ENCODE measurements at places on chromosomes 1 and 21.

DNA sequence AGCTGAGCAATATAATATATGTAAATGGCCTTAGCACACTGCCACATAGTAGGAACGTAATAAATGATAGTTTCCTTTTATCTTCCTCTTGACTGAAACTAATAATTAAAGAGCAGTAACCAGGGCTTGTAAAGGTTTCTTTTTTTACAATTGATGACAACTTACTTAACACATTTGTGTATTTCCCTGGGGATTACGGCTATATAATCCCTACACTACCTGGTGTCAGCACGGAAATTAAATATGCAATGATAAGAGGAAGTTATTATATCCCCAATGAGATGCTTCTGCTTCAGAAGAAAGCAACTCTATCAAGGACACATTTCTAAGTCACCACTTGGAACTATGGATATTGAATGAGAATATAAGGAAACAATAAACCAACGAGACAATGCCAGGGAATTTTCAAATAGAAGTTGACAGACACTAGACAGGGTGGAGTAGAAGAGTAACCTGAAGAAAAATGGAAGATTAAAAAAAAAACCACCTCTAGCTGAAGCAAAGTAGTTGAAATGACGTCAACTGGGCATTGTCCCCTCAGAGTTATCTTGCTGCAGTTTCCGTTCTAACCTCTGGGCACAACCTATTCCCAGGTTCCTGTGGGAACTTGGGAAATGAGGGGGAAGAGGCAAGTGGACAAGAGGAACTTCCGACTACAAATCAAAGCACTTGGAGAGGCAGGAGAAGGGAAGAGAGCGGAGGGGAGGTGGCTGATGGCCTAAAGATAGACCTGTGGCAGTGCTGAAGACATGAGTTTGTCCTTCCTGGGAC is 66.5 kb downstream of the PLPP3 start:
- DNase-seq, result no peak

- DNase-seq, result peak; percentile 68
Measured at GRCh38 chr1:212285685-212286555, 710 bp downstream of the PPP2R5A start.

GRCh38 chr1:111595807-111596206 is 23.8 kb upstream of the RAP1A start:
- no peak for DNase-seq

GRCh38 chr1:25614501-25615171 is 2.0 kb upstream of the MAN1C1 start:
- DNase-seq, result no peak

DNA sequence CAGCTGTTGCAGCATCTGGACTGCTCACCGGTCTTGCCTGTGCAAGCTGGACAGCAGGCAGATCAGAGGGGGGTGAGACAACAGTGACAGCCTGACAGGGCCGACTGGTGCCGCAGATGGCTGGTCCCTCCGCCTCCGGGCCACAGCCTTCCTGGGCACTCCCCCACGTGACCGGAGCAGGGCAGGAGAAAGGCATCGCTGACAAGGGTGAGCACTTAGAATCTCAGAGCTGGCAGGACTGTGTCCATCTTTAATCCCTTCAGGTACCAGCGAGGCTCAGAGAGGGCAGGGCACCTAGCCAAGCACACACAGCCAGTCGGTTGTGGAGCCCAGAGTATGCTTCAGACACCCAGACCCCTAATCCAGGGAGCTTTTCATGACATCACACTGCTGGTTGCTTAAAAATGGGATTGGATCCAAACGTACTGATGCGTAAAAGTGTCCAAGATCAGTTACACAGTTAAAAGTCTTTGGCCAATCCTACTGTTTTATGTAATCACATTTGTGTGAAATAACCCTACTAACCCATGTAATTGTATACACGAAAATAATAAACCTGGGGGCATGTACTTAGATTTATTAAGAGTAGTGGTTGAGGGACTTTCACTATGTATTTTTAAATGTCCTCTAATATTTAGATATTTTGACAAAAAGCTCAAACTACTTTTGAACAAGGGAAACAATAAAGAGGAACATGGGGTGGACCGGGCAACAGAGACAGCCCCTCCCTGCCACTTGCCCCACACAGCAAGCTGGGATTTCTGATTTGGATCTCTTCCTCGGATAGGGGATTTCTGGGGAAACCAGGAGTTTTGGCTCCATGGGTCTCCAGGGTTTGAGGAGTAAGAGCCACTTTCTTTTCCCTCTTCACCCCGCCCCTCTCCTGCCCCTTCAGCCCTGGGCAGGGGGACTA is 758 bp upstream of the CNTN2 start:
- no peak for DNase-seq

DNA sequence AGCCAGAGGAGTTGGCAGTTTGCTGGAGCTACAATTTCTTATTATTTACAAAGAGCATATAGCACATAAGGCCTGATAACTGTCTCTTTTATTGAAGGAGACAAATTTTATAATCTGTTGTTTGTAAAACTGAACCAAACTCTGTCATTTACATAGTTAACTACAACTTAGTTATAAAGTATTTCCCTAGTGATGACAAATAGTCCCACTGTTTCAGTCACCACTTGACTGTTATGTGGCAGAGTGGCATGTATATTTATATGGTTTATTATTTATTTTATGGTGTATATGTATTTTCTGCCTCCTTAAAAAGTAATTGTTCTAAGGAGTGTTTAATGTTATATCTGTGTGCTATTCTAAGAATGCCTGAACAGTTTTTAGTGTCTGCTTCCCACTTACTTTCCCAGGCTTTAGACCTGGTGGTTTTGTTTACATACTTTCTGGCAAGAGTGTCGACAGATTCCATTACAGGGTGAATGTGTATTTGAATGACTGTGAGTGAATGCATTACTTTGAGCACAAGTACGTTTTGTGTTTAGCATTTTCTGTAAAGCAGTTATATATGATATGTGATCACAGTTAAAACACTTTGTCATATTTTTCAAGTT is 10.0 kb downstream of the TSEN15 start:
- no peak for DNase-seq

GRCh38 chr1:23026568-23026967 is 7.3 kb downstream of the KDM1A start:
- no peak for DNase-seq

GRCh38 chr21:33588485-33589335 is at the start of gene DONSON:
Gene DONSON (minus strand): TSS chr21:33588684. CDS start chr21:33588641, 43 bp downstream.
- peak; percentile 82 for DNase-seq

DNA sequence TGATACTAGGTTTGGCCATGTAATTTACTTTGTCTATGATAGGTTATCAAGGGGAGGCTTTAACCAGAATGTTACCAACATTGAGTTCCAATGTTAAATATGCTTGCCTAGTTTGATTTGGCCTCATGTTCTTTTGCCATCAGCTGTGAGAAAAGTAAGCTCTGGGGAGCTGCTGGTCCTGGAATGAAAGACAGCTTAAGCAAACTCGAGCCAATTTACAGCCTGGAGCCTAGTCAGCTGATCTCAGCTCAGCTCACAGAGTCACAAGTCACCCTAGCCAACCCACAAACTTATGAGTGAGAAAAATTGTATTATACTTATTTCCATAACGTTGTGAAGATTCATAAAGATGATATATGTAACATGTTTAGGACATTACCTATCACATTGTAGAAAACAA is 426.7 kb downstream of the RWDD3 start:
- no peak for DNase-seq

GRCh38 chr1:94113589-94114226 is 7.2 kb downstream of the ABCA4 start:
- DNase-seq, result no peak

DNA sequence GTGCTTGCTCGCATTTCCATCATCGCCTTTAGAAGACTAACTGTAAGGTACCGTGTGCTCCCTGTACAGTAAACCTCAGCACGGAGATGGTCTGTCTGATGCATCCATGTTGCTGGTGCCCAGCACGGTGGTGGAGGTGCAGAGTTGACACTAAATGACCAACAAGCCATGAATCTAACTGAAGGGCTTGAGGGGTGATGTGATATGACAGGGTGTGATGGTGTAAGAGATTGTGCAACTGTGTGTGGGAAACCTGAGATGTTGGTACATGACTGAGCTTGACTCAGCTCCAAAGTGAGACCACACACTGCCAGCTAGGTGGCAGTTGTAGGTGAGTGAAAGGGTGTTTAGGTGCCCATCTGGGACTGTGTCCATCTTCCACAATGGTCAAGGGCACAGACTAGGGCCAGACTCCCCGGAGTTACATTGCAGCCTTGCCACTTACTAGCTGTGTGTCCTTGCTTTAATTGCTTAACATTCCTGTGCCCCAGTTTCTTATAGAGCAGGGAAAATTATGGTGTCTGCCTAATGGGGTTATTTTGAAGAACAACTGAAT is 21.4 kb downstream of the SLC2A1 start:
- peak; percentile 80 for DNase-seq

- DNase-seq, result no peak
Measured at GRCh38 chr1:65247419-65248359, 61.7 kb upstream of the DNAJC6 start.

- no peak for DNase-seq
Measured at GRCh38 chr1:193927550-193927949, 741.1 kb upstream of the B3GALT2 start.

DNA sequence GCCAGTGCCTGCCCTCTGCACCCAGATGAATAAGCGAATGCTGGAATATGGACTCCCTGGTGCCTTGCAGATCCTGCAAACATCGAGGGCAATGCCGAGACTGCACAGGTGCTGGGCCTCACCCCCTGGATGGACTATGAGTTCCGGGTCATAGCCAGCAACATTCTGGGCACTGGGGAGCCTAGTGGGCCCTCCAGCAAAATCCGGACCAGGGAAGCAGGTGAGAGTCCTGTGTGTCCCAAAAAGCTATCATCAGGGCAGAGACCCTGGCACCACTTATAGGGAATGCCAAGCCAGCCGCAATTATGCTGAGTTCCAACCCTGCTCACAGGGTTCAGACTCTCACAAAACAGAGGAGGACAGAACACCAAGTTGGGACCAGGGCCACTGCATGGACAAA is 17.2 kb downstream of the TMEM81 start:
- DNase-seq, result no peak

DNA sequence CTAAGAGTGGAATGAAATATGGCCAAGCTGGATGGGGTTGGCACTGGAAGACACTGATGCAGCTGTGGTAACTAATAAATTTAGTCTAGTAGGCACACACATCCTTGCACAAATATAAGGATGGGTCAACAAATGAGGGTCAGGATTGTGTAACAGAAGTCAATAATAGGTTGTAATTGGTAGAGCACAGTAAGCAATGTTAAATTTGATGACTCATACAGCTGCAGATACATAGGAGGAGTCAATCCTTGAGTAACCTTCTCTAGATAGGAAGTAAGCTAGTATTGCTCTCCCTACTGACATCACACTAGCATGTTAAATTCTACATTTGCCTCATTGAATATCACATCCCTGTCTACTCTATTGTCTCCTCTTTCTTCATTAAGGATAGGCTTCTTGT is 332.1 kb downstream of the PTPRC start:
- peak; percentile 17 for DNase-seq

- DNase-seq, result no peak
Measured at GRCh38 chr1:227175611-227176010, 142.7 kb downstream of the CDC42BPA start.

- no peak for DNase-seq
Measured at GRCh38 chr21:27526451-27526850, 559.6 kb upstream of the ADAMTS5 start.

- no peak for DNase-seq
Measured at GRCh38 chr1:101175466-101175865, 61.4 kb upstream of the S1PR1 start.

DNA sequence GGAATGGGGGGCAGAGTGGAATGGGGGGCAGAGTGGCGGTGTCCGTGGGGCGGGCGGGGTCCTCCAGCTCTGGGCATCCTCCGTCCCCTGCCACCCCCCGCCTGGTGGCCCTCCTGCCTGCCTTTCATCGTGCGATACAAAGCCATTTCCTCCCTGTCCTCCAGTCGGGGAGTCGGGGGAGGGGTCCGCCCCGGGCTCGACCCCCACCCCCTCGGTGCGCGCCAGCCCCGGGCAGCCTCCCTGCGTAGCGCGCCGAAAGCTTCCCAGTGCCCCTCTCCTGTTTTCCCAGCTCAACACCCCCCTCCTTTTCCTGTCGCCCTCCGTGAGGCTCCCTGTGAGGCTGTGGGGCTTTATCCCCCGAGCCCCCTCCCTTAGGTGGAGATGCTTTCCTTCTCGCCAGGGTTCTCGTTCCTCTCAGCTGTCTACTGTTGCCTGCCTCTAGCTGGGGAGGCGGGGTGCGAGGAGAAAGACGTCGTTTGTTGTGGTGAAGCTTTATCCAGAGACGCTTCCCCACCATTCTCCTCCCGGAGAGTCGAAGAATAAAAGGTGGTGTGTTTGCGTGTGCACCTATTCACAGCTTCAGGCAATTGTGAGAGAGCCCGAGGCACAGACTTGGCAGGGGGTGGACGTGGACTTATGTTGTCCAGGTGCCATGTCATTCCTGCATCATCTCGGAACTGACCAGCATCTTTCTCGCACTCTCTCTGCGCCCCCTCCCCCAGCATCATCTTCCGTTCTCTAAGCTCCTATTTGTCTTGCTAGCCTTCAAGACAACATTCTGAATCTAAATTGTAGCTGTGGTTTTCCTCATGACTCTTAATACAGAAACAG is 848 bp downstream of the DNM3 start:
- DNase-seq, result peak; percentile 49

GRCh38 chr1:226677027-226678020 is 61.8 kb downstream of the ITPKB start:
- no peak for DNase-seq

DNA sequence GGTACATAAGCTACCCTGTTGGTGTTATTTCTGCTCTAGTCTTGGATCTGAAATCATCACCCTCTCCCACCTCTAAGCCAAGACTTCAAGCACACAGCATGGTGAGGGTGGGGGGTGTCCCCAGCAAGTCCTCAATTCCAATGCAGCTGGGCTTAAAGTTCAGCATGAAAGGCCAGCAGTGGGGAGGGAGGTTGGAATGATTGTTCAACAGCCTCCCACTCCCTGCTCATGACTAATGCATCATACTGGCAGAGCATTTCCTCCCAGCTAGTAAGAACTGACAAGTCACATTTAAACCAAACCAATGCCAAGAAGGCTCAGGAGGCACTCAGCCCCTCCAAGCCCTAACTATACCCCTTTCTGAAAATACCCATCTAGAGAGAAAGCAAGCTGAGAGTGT is 50.1 kb downstream of the TIAM1 start:
- DNase-seq, result peak; percentile 67

DNA sequence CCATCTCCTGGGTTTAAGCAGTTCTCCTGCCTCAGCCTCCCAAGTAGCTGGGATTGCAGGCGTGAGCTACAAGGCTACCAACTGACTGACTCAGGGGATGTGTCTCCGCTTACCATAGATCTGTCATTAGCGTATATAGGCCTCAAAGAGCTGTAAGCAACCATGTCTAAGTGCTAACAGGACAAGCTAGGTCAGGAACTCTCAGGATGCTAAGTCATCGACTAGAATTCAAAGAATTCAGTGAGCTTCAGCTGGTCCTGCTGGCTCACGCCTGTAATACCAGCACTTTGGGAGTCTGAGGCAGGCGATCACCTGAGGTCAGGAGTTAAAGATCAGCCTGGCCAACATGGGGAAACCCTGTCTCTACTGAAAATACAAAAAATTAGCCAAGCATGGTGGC is 29.5 kb downstream of the CAPN2 start:
- DNase-seq, result no peak

- DNase-seq, result no peak
Measured at GRCh38 chr1:225886159-225887029, 2.6 kb downstream of the LEFTY1 start.

GRCh38 chr1:30725450-30726095 is 2.2 kb upstream of the MATN1 start:
- no peak for DNase-seq

All from SW480 (cell line).